ENCODE measurements at places on chromosomes 2 and 18.

- no peak for DNase-seq
These were observed 11.9 kb upstream of the NT5DC4 start for GRCh38 chr2:112708968-112709367.

GRCh38 chr2:240336820-240337427, 98.5 kb upstream of the GPC1 start:
- no peak for DNase-seq

GRCh38 chr2:63738019-63738418, 103.7 kb upstream of the UGP2 start:
- DNase-seq, result no peak

- DNase-seq, result no peak
These were observed 13.8 kb upstream of the MGAT5 start for GRCh38 chr2:134240061-134240460.

DNA sequence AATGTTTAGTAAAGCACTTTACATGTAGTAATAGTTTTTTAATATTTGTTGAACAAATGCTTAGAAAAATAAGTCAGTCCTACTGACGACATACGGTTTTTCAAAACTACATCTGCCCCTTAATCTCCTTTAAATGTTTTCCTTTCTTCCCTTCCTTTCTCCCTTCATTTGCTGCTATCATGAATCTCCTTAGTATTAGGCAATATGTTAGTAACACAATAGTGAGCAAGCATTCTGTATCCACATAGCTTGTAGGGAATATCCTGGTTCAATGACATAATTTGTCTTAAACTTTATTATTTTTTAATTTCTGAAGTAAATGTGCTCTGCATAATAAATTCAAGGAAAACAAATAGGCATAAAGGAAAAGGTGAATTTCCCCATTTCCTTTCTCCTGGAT, 79.1 kb downstream of the ACSL3 start:
- DNase-seq, result no peak

GRCh38 chr18:23148382-23148781, 13.1 kb downstream of the CABLES1 start:
- DNase-seq, result no peak

DNA sequence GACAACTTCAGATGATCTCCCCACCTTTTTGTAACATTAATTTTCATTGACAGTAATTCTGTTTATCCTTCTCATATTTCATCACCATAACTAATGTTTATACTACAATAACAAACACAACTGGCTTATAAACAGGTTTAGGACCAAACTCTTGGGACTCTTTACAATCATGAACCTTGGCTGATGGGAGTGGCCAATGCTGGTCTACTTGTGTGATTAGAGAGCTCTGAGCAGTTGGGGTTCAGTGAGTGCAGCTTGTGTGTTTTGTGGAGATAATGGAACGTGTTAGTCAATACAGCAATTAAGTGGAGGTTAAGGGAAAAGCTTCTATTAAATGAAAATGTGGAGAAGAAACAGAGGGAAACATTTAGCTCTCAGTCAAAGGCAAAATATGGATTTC, 207.1 kb downstream of the SPAG16 start:
- no peak for DNase-seq

DNA sequence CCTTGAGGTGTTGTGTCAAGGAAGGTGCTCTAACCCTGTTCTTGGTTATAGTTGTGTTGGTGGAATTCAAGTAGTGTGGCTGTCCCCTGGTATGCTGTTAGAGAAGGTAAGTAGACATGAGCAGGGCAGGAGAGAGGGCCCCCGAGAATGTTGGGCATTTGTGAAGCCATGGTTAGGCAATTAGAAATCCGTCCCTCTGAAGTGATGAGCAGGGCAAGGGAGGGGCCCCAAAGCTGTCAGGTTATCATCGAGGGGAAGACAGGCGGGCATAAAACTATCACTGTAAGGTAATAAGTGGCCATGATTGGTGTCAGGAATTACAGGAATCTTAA, 5.2 kb downstream of the XRCC5 start:
- no peak for DNase-seq

GRCh38 chr2:160442603-160443002, 51.0 kb downstream of the RBMS1 start:
- no peak for DNase-seq

DNA sequence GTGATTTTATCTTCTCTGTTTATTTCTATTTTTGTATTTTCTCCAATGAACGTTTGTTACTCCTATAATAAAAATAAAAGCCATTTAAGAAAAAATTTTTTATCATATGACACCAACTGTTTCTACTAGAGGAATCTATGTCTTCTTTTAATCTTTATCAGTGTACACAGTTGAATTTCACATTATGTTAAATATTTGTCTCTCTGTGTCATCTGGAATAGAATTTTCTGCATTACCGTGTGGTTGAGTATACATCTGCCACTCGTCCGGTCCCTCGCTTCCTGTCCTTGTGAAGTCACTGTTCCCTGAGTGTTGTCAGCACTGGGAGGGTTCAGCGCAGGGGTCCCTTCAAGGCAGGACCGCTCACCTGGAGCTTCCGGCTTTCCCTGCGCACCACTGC, 99.2 kb downstream of the LDLRAD4 start:
- DNase-seq, result no peak

- DNase-seq, result no peak
These were observed 36.2 kb downstream of the EHD3 start for GRCh38 chr2:31270131-31270530.

GRCh38 chr2:195532255-195532627, 124.8 kb upstream of the SLC39A10 start:
- DNase-seq, result no peak

GRCh38 chr2:101882769-101883307, 108.9 kb upstream of the IL1R2 start:
- no peak for DNase-seq

DNA sequence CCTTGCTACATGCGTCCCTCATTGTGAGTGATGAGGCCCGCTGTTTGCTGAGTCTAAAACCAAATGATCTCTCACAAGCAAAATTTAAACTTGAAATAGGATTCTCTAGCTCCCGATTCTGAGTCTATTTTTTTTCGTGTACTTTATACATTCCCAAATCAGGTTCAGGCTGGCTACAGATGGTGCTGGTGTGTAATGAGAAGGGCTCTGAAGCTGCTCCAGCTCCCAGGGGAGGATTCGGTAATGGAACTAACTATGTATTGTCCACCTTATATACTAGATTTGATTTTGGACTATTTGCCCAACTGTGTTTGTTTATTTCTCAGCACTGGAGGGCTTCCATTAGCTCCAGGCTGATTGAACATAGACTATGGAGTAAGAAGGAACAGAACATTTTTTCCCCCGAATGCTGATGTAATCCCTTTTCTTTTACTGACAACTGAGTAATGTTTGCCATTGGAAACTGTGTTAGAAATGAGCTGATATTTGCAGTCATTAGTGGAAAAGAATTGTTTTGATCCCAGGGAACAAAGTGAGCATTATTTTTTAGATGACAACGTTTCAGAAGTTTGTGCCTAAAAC, 274.0 kb upstream of the FIGN start:
- no peak for DNase-seq

GRCh38 chr2:2641541-2642410, 310.7 kb upstream of the MYT1L start:
- DNase-seq, result no peak

Measured in stimulated activated naive CD4-positive, alpha-beta T cell treated with Interleukin-2 at 50 U/mL for 16 hours (primary cell).